Effector CD8-positive, alpha-beta T cell (primary cell): ENCODE measurements at places on chromosomes 7 and 10.
A peak's percentile ranks its signal among the peaks of the same experiment; 100 is the strongest.

GRCh38 chr10:71074176-71074755, 138.1 kb upstream of the UNC5B start:
- no peak for DNase-seq

DNA sequence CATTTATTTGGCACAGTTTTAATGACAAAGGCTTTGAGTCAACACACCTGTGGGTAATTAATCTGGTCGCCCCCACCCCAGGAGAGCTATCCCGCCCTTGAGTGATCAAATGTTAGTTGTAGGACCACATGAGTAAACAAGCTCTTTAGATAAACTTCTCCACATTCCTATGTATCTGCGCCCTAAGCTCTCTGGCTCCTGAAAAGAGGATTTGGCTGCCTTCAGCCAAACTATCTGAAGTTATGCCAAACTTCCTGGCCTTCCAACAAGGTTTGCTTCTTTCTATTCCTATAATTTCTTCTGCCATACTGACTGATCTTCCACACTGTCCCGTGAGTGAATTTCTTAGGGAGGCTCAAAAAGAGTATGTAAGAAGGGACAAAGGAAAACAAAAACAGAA, 134.2 kb downstream of the RALA start:
- DNase-seq = no peak

GRCh38 chr7:17456541-17456940, 158.1 kb downstream of the AHR start:
- no peak for DNase-seq

- no peak for DNase-seq
Observed at GRCh38 chr7:31095286-31096197, 43.4 kb downstream of the ADCYAP1R1 start.

GRCh38 chr10:70726909-70727495, 54.7 kb downstream of the ADAMTS14 start:
- no peak for DNase-seq

DNA sequence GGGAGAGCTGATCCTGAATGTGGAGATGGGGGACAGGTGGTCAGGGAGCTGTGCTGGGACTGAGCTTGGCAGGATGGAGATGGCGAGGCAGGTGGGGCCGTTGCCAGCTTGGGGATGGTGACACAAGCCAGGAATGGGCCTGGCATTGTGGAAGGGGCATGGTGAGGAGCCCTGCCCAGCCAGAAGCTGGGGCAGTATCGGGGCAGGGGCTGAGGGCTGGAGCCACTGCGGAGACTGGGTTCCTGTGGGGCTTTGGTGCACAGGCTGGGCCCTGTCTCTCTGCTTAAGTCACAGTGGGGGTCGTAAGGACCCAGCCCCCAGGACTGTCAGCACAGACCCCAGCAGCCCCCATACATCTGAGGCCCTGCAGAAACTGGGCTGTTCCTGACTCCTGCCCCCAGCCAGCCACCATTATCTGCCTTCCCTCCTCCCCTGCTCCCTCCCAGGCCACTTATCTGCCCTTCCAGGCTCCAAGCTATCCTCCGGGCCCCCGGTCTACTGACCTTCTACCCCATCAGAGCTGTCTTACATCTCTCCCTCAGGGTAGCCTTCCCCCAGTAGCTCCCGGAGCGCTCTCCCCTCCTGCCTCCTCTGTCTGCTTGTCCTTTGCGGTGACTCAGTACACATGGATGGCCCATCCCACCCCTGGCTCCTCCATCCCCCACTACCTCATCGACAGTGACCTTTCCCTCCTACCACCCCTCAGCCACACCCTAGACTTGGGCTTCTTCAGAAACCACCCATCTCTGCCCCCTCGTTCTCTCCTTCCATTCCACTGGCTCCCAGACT, 44.2 kb downstream of the PPIF start:
- no peak for DNase-seq

DNA sequence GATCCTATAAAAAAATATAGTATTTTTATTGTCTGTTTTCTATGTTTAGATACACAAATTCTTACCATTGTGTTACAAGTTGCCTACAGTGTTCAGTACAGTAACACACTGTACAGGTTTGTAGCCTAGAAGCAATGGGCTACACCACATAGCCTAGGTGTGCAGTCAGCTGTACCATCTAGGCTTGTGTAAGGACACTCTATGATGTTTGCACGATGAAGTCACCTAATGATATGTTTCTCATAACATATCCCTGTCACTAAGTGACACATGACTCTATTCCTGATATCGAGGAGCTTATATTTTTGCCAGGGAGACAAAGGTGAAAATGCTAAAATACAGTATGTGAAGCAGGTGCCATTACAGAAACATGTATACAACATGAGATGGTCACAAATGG, 18.6 kb downstream of the ZNF25 start:
- no peak for DNase-seq

- no peak for DNase-seq
Observed at GRCh38 chr7:132933072-132933458, 148.8 kb downstream of the CHCHD3 start.

- DNase-seq = no peak
Observed at GRCh38 chr7:127938588-127938987, 92.6 kb downstream of the LRRC4 start.

DNA sequence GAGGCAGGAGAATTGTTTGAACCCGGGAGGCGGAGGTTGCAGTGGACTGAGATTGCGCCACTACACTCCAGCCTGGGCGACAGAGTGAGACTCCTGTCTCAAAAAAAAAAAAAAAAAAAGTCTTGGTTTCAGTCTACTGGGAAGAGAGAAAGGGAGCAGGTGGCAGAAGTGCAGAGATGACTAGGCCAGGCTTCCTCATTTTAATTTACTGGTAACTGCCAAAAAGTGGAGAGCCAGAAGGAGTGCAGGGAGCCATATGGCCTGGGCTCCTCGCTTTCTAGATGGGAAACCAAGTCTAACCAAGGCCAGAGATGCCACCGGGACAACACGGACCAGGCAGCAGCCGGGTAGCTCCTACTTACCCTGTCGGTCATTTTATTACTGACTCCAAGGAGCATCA, 12.2 kb downstream of the SEPHS1 start:
- DNase-seq = no peak

DNA sequence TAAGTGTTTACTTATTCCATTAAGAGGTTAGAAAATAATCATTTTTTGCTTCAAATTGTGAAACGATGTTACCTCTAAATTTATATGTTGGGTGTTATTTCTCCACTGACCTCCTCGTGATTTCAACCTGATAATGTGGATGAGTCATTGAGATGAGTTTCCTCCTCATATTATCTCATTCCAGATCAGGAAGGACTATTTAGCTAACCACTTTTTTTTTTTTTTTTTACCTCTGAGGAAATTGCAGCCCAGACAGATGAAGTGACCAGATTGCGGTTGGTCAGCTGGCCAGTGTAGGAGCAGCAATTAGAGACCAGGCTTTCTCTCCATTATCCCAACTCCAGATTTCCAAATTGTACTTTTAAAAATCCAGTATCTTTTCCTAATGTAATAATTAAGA, 248.7 kb downstream of the FZD1 start:
- no peak for DNase-seq

DNA sequence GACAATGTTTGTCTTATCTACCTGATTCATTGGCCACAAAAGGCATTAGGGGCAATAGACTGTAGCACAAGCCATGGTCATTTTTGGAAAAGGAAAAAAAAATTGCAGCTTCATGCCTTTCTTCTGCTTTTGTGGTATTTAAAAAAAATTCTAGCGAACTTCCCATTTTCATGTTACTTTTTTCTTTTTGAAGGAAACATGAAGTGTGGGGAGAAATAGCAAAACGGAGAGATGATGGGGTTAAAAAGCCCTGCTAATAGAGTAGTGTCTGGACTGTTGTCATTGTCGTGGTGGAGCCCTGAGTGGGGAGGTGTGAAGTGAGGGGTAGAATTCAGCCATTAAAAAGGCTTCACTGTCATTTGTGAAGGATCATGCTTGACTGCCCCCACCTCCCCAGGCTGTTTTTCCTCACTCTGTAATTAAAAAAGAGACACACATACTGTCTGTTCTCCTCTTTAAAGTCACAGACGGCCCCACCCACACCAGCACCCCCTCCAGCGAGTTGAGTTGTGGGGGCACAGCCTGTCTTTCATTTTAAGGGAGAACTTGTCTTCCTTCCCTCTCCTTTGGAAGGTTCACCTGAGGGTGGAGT, 272.4 kb downstream of the CREB5 start:
- DNase-seq = no peak

DNA sequence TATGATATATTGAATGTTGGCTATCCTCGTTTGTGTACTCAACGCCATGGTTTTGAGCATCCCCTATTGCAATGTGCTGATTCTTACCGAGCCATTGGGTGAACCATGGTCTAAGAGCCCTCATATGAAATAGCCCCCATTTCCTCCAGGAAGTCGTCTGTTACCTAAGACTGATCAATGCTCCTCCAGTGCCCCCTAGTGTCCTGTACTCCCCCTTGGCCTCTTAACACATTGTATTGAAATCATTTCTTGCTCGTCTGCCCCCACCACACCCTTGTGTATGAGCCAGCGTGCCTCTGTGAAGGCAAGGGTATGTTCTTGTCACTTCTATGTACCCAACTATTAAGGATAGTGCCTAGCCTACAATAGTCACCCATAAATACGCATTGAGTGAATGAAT, 11.2 kb upstream of the SLC35B4 start:
- DNase-seq = peak; percentile 43

GRCh38 chr10:14389981-14390590, 59.4 kb upstream of the FRMD4A start:
- no peak for DNase-seq

DNA sequence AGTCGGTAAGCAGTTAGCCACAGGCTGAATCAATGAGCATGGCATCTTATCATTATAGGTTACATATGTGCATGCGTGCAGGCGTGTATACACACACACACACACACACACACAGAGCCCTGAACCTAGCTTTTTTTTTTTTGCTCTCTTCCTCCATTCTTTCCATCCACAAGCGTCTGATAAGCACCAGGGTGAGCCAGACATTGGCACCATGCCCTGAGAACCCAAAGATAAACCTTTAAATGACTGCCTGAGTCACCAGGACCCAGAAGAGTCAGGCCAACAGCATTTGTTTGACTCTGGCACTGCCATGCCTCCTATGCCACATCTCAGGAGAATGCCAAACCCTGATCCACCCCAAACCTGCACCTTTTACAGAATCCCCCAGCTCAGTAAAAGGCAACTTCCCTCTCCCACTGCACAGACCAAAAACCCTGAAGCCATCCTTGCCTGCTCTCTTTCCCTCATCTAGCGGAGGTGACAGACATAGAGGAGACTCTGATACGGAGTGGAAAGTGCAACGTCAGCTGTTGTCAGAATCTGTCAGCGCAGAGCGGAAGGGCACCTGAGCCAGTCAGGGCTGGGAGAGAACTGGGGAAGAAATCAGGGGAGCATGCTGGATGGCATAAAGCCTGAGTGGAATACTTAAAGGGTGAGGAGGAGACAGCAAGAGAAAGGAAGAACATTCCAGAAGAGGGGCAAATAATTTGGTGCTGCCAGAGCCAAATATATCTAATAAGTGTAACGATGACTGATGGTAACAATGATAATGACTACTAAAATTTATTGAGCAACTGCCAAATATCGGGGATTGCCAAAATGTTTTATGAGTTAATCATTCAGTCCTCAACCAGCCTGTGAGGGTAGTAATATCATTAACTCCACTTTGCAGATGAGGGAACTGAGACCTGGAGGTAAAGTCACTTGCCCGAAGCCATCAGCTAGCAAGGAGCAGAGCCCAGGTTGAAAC, 3.2 kb downstream of the PARP12 start:
- DNase-seq = no peak
